ENCODE measurements at places on chromosomes 11 and 22.

- DNase-seq = no peak
These were observed 83.1 kb downstream of the PHF21B start for GRCh38 chr22:44926491-44927415.

- no peak for DNase-seq
These were observed 566.2 kb downstream of the MIAT start for GRCh38 chr22:27223317-27224177.

GRCh38 chr11:74870485-74870884 is 78.4 kb downstream of the XRRA1 start:
- no peak for DNase-seq

GRCh38 chr11:118783724-118784495 is 7.1 kb downstream of the DDX6 start:
- no peak for DNase-seq

DNA sequence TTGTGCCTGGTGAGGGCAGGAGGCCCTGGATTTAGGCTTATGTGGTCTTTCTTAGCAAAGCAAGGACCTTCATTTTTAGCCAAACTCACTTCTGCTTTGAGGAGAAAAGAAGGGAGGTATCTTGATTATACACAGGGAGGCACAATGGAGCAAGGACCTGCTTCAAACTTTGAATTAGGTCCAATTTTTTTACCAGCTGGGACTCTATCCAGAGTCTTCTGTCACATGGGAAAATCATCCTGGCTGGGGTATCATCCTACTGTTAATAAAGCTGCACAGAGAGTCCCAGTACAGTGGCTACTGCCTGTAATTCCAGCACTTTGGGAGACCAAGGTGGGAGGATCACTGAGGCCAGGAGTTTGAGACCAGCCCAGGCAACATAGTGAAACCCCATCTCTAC is 87.8 kb downstream of the CWC15 start:
- DNase-seq = no peak

- no peak for DNase-seq
These were observed 714 bp downstream of the CD59 start for GRCh38 chr11:33735271-33736147.

GRCh38 chr11:16987205-16987568 is 27.0 kb downstream of the PLEKHA7 start:
- no peak for DNase-seq

DNA sequence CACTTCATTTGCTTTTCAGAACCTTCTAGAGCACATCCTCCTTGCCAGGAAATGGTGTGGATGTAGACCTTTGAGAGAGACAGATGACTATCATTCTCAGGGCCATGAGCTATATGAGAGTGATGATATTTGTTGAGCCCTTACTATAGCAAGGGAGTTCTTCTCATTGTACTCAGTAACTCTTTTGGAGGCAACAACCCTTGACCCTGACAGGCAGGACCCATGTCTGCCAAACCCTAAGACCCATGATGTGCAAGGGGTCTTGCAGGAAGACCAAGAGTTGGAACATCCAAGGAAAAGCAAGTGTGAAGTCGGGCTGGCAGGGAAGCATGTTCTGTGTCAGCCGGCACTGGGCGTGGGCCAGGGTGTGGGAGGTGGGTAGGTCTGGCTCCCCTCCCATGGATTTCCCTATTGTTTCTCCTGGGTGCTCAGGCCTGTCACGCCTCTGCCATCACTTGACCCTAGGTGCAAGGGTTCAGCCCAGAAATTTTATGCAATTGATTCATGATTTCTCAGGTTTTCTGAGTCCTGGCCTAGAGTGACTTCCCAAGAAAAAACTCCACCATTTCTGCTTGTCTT is 1.2 kb downstream of the FOLR3 start:
- DNase-seq = no peak

DNA sequence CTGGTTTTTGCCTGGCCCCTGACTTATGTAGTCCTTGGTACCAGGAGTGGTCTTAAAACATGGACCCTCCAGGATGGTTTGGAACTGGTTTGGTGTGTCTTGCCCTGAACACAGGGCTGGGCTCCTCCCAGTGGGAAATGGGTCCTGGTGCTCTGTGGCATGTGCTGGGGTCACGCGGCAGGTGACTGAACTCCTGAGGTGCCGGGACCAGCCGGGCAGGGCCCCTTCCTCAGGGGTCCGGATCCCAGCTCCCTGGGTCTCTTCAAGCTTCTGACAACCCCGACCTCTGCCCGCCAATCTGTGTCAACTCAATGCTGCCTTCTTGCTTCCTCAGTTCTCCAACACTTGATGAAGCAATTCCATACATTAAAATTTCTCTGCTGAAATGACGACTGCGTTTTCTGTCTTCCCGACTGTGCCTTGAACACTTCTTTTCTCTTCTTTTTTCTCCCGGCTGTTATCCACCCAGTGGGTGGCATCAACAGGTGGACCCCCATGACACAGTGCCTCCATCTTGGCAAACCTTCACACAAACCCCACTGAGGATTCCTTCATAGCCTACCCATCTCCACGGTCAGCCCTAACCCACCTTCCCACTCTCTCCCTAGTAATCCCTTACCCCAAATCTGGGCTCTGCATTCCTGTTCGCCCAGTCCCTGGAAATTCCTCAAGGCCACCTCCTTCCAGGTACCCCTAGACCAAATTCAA is 4.4 kb downstream of the IFT27 start:
- no peak for DNase-seq

DNA sequence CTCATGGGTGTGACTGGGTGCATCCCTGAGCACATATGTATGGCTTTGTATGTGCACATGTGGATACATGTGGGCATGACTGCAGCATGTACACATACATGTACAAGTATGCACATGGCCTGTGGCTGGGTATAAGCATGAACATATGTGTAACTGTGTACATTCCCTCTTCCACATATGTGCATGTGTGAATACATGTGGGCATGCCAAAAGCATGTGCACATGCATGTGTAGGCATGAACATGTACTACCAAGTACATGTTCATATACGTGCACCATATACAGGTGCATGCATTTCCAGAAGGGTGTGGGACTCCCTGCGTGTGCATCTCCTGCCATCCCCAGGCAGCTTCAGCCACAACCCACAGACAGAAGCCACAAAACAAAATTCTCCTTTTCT is 208.2 kb downstream of the MN1 start:
- no peak for DNase-seq

DNA sequence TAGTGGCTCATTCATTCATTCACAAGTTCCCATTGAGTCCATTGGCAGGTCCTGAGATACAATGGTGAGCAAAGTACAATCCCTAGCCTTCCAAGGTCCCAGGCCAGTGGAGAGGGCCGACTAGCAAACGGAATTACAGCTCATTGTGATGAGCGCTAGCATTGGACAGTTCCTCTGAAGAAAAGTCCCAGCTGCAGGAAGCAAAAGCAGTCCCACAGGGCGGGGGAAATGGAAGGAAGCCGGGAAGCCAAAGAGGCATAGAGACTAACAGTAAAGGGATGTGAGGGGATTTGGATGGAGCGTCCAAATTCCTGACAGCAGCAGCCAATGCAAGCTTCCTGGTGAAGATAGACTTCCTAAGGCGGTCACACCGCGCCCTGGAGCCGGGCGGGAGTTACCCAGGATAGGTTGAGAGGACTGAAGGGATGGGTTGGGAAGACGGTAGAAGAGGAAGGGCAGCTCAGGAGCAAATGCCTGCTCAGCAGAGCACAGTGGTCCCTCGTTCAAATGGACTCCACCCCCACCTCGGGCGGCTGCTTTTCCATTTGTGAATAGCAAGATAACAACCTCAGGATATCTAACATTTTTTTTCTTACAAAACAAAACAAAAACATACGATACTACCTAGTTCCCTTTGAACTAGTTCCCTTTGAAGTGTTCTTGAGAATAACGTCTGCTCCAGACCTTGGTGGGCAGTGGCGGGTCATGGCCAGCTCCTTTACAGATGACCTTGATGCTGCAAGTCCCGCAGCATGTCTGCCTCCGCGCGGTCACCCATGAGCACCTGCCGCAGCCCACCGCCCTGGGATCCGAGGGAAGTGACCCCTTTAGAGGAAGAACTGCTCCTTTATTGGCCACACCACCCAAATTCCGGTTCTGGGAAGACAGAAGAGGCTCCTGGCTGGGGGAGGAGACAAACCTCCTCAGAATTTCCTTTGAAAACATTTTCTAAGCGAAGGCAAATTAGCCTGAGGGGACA is 132.9 kb downstream of the RASSF10 start:
- no peak for DNase-seq

DNA sequence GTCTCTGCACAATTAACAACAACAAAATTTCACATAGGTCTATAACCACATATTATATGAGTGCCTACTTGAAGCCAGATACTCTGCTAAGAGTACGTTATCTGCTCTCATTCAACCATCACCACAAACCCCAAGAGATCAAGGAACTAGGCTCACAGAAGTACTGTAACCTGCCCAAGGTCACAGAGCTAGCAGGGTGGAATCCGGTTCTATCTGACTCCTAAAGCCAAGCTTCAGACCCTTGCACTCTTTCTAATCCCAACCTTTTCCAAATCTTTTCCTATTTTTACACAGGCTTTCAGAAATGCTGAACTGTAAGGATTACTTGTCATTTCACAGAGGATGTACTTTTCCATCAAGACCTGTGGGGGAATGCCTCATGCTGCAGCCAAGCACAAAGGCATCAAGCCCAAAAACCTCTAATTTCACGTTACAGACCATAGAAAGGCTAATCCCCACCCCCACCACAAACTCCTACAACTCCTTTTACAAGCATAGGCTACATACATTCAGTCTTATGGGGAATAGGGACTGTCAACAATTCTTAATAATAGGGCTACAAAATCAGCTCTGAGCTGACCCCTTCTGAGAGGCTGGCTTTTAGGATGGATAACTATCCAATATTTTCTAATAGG is 927 bp downstream of the PRCP start:
- no peak for DNase-seq

DNA sequence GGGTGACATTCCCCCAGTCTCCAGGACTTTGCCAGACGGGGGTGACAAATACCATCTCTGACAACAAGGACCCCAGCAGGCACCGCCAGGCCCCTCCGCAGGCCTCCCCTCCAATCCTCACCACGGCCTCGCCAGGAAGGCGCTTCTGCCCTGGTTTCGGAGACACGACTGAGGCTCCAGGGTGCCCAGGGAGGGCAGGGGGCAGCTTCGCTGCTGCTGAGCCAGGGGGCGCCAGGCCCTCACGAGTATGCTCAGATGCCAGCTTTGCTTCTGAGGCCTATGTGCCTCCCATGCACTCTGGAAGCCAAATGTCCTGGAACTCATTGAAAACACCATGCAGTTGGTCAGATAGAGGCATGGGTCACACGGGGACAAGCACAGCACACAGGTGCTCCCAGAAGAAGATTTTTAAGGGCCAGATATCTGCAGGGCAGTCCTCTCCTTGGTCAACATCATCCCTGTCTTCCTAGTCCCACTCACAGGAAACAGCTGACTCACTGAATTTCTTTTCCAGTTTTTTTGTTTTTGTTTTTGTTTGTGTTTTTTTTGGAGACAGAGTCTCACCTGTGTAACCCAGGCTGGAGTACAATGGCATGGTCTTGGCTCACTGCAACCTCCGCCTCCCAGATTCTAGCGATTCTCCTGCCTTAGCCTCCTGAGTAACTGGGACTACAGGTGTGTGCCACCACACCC is 19.9 kb downstream of the BID start:
- no peak for DNase-seq

DNA sequence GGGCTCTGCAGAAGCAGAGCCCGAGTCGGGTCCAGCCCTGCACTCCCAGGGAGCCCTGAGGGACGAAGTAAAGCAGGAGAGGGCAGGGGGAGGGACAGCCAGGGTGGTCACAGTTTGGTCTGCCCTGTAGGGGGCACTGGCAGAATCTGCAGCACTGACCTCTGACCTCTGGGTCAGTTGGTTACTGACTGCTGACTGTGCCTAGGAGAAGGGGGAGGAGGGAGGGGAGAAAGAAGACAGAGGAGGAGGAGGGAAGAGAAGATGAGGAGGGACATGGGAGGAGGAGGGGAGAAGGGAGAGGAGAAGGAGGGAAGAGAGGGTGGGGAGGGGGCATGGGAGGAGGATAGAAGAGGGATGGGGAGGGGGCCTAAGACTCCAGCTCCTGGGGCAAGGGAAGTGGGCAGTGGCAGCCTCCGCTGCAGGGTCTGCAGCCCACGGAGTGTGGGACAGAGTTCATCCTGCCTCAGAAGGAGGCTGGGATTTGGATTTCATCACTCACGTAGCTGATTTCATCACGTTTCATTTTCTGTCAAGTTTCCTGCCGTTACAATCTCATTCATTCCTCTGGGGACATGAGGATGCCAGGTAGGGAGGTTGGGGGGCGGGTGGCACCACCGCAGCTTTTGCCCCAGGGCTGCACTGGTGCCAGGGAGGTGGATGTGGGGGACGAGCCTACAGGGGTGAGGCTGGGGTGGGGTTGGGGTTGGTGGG is 55.2 kb downstream of the FLRT1 start:
- no peak for DNase-seq

Data from substantia nigra (tissue), 51 donors.